ENCODE measurements at places on chromosomes 4 and X.

- no peak for DNase-seq
These were observed 466.3 kb upstream of the ACTRT1 start for GRCh38 chrX:128518508-128518907.

GRCh38 chr4:153643406-153644383, 40.4 kb upstream of the TLR2 start:
- DNase-seq: peak; percentile 63

DNA sequence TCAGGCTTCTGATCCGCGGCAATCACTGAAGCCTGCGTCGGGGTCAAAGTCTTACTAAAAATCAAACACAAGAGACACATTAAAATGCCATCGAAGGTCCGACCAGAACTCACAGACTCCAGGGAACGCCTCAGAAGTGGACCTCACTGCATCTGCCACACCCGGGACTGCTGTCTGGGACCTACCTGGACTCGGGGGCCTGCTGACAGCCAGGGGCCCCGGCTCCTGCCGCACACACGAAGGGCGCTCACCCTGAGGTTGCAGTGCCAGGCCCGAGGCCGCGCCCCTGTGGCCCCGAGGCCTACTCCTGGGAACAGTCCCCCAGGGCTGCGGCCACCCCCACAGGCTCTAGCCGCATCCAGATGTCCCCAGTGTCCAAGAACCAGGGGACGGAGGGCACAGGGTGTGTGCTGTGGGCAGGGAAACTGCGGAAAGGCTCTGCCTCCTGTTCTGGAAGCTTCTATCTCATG, 7.4 kb downstream of the CTBP1 start:
- DNase-seq: no peak

DNA sequence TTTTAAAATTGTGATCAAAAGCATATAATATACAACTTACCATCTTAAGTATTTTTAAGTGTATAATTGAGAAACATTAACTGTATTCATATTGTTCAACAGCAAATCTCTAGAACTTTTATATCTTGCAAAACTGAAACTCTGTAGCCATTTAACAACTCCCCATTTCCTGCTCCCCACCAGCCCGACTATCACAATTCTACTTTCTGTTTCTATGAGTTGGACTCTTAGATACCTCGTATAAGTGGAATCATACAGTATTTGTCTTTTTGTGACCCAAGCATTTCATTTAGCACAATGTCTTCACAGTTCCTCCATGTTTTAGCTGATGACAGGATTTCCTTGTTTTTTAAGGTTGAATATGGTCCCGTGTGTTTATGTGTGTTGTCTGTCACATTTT, 106.0 kb downstream of the LRBA start:
- no peak for DNase-seq

DNA sequence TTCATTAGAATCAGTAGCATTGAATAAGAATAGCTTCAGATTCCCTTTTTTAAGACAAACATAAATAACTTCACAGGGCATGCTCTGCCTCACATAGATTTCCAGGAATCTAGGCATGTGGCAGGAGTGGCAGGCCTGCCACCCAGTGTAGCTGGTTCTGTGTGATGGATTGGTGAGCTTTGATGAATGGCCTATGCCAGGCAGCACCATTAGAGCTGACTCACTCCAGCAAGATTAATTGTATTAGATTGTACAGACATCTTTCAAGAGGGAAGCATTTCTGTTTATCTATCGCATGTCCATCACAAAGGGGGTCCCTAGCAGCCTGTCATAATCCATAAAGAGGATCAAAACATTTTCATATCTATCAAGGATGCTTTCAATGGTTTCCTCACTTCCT, 71.9 kb downstream of the NAA11 start:
- no peak for DNase-seq

GRCh38 chrX:14903891-14904290, 30.7 kb downstream of the MOSPD2 start:
- no peak for DNase-seq

DNA sequence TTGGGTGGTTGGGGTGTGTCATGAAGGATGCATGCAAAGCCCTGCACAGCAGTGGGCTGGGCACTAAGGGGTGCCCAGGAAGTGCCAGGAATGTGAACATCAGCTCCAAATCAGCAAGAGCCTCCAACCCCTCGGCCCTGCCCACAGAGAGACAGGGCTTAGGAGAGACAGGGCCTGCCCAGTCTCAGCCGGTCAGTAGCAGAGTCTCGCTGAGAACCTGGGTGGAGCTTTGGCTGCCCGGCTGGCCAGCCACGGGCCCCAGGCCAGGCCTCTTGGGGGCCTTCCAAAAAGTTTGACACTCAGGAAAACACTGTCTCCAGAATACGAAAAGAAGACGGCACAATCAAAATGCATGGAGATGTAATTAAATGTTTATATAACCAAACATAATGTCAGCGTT, 4.3 kb upstream of the MXD4 start:
- no peak for DNase-seq

GRCh38 chr4:100721077-100721476, 203.3 kb upstream of the EMCN start:
- DNase-seq: no peak

DNA sequence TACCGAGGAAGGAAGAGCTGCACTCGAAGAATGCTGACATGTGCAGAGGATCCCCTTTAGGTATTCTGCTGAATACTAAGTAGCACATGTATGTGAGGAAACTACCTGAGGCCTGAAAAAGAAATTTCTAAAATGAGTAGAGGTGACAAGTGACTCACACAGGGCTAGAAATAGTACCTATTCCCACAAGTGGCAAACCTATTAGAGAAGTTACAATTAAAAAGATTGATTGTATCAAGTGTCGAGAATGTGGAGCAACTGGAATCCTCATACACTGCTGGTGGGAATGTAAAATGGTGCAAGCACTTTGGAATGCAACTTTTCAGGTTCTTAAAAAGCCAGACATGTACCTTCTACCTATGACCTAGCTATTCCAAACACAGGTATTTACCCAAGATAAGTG, 47.4 kb downstream of the CCSER1 start:
- no peak for DNase-seq

GRCh38 chr4:69707807-69708206, 52.6 kb downstream of the SULT1B1 start:
- DNase-seq: no peak

DNA sequence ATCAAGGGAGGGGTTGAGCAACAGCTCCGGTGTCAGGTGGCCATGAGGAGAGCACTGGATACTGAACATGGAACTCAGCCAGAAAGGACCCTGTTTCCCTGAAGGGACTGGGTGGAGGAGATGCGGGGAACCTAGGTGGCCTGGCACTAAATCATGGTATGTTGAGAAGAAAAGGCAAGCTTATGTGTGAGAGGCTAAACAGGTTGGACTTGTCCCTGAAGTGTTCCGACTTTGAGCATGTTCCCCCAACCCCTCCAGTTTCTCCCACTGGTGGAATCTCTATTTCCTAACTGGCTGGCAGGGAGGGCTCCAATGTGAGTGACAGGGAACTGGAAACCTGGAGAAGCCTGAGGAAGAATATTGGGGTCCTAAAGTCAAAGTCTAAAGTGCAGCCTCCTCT, 69.5 kb downstream of the PLAC1 start:
- DNase-seq: no peak
